GM23338 (cell line): ENCODE measurements at places on chromosomes 6 and 20.
A peak's percentile ranks its signal among the peaks of the same experiment; 100 is the strongest.

DNA sequence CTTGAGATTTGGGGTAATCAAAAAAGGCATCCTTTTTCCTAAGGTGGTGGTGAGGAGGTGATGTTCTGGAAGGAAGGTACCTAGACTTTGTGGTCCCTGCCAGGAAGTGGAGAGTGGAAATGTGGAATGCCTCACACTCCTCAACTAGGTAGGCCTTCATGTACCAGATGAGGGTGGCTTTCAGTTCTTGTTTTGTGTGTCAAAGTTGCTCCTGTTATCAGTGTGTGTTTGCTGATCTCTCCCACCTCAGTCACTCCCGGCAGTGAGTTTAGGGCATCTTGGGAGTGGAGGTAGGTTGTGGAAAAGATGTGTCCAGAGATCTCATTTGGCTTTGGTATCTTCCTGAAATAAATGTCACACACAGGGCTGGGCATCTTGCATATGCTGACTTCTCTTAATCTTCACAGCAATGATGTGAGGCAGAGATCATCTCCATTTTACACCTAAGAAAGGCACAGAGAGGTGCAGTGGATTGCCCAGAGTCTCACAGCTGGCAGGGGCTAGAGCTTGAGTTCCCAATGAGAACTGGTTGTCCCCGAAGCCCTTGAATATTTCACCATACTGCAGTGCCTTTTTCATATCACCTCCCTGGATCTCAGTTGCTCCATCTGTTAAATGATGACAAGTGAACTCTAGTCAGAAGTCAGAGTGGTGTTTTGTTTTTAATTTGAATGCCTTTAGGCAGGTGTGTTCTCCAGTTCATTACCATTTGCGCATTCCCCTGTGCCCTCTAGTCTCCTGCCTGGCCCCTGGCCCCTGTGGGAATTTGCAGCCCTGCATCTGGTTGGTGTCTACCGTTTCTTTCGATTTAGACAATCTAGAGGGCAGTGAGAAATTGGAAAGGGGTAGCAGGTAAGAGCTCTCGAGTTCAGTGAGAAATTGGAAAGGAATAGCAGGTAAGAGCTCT is 2.9 kb downstream of the PKIG start:
- peak; percentile 36 for DNase-seq

DNA sequence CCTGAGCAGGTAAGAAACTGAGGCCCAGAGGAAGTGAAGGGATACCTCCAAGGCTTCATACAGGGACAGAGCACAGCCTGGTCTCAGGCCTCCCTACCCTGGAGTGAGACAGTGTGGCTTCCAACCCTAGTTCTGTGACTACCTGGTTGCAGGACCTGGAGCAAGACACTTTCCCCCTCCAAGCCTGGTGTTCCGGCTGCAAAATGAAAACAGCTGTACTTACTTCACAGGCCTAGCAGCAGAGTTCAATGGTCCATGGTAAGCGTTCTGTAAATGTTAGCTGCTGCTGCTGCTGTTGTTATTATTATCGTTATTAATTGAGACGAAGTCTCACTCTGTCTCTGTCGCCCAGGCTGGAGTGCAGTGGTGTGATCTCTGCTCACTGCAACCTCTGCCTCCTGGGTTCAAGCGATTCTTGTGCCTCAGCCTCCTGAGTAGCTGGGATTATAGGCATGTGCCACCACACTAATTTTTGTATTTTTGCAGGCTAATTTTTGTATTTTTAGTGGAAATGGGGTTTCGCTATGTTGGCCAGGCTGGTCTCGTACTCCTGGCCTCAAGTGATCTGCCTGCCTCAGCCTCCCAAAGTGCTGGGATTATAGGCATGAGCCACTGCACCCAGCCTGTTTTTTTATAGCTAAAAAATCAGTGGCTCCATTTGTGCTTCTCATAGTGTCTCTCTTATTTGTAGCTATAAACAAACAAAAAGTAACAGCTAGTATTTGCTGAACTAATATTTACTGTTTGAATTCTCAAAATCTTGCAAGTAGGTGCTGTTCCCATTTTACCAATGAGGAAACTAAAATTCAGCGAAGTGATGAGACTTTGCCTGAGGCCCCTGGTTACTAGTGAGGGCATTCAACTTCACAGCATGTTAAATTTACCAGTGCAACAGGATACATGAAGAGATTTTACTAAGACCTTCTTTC is 41.9 kb downstream of the COX4I2 start:
- DNase-seq = no peak

DNA sequence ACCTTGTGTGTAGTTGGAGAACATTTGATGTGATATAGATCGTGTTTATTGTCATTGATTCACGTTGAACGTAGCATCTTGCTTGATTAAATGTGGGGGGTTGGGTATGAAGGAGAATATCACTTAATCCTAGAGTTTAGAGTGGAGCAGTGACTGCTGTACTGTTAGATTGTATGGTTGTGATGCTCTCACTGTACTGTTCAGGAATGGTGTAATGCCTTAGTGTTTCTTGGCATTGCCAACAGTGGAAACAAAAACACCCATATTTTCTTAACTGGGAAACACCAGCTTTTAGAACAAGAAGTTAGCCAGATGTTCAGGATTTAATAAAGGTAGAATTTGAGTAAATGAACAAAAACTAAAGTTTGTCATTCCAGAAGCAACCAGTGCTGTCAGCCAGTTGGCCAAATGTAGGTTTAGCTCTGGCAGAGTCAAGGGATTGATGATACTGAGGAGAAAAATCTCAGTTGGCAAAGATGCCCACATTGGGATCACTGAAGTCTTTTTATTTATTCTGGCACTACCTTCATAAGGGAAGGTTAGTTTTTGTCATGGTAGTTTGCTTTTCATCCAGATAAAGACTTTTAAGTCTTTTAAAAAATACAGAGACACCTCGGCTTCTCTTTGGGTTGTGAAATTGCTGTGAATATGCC is 129.9 kb downstream of the JARID2 start:
- DNase-seq = no peak

- DNase-seq = no peak
These were observed 5.7 kb downstream of the RSPO3 start for GRCh38 chr6:127124172-127124571.

DNA sequence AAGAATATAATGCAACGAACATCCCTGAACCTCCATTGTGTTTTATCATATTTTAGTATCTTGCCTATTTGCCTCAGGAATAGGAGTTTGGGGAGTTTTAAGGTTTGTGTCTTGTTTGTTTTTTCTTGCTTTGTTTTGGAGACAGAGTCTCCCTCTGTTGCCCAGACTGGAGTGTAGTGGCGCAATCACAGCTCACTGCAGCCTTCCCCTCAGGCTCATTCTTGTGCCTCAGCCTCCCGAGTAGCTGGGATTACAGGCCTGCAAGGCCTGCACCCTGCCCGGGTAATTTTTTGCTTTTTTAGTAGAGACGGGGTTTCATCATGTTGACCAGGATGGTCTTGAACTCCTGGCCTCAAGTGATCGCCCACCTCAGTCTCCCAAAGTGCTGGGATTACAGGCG is 63.3 kb upstream of the CARMIL1 start:
- no peak for DNase-seq

DNA sequence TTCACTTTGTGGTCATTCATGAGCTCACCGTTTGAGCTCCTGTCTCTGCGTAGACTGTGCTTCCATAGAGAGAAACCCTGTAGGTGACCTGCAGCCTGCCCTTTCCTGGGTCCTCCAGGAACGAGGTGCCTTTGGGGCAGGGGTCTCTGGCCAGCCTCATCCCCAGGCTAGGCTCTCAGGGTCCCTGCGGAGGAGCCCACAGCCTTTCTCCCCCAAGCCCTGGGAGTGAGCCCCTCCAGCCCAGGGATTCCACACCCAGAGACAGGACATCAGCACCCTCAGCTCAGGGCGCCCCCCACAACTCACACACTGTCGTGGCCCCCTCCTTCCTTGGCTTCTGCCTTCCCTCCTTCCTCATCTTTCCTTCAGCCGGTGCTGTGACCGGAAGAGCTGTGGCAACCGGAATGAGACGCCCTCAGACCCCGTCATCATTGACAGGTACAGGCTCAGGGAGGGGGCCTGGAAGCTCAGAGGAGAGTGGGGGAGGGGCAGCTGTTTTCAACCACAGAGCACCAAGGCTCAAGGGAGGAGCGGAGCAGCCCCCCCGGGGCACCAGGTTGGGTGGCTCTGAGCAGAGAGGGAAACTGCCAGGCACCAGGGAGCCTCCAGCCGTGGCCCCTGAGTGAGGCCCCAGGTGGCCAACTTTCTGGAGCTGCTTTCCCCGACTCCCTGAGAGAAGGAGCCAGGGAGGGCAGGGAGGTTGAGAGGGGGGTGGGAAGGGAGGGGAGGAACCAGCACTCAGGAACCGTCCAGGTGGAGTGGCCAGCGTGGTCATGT is 16.8 kb downstream of the EBF4 start:
- no peak for DNase-seq

GRCh38 chr6:105897131-105897530 is 189.0 kb upstream of the PRDM1 start:
- no peak for DNase-seq

DNA sequence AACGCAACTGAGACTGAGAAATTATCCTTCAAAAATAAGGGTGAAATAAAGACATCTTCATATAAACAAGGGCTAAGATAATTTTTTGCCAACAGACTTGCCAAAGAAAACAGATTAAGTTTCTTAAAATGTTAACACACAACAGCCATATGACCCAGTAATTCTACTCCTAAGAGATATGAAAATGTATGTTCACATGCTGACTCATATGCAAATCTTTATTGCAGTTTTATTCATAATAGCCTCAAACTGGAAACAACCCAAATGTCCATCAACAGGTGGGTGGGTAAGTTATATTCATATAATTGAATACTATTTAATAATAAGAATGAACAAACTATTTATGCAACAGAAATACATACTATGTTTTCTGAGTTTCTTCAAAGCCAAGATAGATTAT is 140.1 kb downstream of the REV3L start:
- no peak for DNase-seq

- peak; percentile 64 for DNase-seq
These were observed 5.0 kb downstream of the TMEM239 start for GRCh38 chr20:2820896-2821869.

GRCh38 chr6:166525567-166525966 is 60.9 kb downstream of the RAMACL start:
- no peak for DNase-seq
